T-helper 1 cell (primary cell): ENCODE measurements at places on chromosomes 16 and 17.

- DNase-seq, result no peak
Observed at GRCh38 chr16:50400967-50401348, 32.2 kb upstream of the BRD7 start.

- DNase-seq, result no peak
Observed at GRCh38 chr17:51948128-51948527, 210.4 kb downstream of the CA10 start.

- no peak for DNase-seq
Observed at GRCh38 chr16:78096386-78096785, 3.1 kb upstream of the WWOX start.

GRCh38 chr16:51524555-51525373 lies 373.7 kb upstream of the SALL1 start:
- no peak for DNase-seq

- DNase-seq, result no peak
Observed at GRCh38 chr16:54487933-54488332, 201.3 kb upstream of the IRX3 start.

- no peak for DNase-seq
Observed at GRCh38 chr17:42392692-42393415, 4.6 kb upstream of the STAT3 start.

- no peak for DNase-seq
Observed at GRCh38 chr17:13337864-13338371, 263.8 kb downstream of the HS3ST3A1 start.

- DNase-seq, result no peak
Observed at GRCh38 chr16:59701963-59702930, 968.1 kb upstream of the GOT2 start.

GRCh38 chr16:82070656-82071369 lies 35.8 kb downstream of the HSD17B2 start:
- DNase-seq, result no peak

- DNase-seq, result no peak
Observed at GRCh38 chr16:84874553-84874952, 54.8 kb downstream of the CRISPLD2 start.

DNA sequence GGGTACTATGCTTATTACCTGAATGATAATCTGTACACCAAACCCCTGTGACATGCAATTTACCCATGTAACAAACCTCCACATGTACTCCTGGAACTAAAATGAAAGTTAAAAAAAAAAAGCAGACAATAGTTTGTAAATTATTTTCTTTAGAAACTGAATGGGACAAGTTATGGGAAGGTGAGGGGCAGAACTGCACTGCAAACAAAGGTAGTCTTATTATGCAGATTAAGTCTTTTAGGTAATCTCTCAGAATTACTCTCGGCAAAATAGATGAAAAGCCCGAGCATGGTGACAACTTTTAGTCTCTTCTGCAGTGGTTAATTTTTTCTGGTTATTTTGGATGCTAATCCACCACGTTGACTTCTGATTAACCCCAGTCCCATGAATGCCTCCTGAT lies 25.5 kb downstream of the LDAF1 start:
- no peak for DNase-seq

DNA sequence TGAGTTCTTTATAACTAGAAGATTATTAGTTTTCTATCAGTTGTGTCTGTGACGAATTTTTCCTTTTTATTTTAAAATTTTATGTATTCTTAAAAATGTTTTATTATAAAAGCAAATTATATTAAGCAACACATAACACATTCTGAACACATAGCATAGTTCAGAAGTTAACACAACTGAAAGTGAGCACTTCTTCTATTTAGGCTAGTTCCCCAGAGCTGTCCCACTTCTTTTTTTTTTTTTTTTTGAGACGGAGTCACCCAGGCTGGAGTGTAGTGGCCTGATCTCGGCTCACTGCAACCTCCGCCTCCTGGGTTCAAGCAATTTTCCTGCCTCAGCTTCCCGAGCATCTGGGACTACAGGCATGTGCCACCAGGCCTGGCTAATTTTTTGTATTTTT lies 37.7 kb upstream of the ALDH3A2 start:
- no peak for DNase-seq

DNA sequence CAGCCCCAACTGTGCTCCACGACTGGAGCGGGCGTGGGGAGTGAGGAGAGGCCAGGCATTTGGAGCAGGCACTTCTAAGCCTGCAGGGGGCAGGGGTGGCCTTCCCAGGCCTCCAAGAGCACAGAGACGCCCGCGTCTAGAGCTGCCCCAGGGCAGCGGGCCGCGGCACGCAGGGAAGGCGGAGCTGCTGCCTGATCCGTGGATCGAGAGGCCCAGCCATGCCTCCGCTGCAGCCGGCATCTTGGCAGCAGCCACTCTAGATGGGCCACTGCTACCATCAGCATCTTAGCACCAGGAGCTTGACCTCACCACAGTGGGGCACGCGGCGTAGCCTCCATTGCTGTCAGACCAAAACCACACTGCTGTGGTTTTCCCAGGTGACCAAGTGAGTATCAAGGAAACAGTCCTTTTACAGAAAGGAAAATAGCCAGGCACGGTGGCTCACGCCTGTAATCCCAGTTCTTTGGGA lies 20.4 kb upstream of the WDR45B start:
- peak; percentile 20 for DNase-seq

DNA sequence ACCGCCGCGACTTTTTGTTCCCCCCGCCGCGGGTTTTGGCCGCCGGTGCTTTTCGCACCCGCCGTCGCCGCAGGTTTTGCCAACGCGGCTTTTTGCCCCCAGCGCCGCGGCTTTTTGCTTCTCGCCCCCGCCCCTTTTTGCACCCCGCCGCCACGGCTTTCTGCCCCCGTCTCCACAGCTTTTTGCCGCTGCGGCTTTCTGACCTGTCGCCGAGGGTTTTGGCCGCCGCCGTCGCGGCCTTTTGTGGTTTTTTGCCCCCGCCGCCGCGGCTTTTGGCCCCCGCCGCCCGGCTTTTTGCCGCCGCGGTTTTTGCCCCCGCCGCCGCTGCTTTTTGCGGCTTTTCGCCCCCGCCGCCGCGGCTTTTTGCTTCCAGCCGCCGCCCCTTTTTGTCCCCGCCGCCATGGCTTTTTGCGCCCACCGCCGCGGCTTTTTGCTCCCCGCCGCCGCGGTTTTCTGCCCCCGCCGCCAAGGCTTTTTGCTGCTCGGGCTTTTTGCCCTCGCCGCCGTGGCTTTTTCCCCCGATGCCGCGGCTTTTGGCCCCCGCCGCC lies 151.1 kb downstream of the KCNJ18 start:
- DNase-seq, result no peak

DNA sequence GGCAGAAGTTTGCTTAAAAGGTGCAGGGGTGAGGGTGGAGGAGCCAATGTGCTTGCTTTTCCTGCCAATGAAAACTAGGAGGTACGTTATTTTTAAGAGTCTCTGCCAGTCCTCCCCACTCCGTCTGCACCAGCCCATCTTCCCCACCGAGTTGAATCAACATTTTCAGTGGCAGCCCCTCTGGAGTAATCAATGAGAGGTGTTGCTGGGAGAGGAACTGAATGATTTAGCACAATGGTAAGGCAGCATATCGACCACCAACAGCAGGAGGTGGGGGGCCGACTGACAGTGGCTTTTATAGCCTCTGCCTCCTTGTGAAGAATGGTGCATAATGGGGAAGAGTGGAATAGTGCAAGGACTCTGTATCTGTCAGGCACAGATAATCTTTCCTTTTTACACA lies 1465.0 kb upstream of the GOT2 start:
- DNase-seq, result no peak

GRCh38 chr17:7295230-7296180 lies 1.1 kb upstream of the YBX2 start:
- no peak for DNase-seq

DNA sequence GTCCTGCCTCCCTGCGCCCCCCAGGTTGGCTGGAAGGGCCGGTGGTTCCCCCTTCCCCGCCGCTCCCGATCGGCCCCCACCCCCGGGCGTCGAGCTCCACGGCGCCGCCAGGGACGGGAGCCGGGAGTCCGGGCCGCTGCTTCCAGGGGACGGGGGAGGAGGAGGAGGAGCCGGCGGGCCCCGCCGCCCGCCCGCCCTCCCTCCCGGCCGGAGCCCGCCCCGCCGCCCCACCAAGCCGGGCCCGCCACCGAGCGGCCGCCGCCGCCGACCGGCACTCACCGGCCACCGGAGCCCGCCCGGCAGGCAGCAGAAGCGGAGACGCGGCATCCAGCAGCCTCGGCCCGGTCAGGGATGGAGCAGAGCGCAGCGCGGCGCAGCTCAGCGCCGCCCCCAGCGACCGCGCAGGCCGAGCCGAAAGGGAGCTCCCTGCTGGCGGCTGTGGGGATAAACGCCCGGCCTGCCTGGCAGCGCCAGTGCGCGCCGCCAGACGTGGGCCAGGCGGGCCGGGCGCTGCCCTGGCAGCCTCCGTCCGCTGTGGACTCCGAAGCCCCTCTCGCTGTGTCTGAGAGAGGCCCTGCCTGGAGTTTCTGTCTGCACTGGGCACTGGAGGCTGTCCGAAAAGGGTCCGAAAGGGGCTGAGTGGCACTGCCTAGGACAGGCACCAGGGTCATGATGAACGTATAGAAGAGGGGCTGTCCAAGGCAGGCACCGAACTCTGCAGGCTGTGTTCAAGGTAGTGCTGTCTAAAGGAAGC lies at the start of gene MYO18A:
MYO18A (minus strand) TSS at position 365 of the 754 bp plus-strand sequence. CDS start 13,458 bp downstream, outside the sequence.
- peak; percentile 55 for DNase-seq

DNA sequence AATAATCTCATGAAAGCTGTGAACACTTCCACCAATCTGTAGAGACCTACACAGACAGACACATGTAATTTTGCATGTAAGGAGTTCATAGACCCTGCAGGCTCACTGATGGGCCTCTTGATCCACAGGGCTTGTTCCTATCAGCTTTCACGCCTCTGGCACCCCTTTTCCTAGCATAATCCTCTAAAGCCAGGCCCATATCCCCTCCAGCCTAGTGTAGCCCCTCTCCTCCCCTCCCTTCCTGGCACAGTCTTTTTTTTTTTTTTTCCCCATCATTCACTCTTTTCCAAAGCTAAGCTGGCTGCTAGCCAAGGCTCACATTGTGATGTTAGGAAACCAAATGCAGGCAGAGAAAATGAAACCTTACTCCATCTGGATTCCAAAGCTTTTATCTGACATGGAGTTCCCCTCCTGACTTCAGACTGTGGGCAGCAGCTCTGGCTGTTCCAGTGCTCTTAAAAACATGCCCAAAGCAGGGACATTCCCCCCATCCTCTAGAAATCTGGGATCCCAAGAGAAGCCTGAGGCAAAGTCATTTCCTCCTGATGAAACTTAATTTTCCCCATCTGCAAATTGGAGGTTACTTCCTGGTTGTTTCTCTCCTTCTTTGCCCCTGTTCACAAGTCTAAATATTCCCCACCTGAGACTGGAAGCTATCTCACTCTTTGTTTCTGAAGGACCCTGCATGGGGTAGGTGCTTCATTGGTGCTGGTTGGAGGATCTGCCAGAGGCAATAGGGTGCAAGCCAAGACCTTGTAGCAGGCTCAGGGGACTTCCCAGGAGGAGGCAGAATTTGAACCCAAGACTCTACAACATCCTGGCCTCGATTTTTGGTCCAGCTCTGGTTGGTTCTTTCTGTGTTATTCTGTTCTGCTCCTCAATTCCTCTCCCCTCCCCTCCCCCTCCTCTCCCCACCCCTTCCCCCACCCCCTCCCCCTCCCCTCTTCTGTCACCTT lies 9.9 kb upstream of the CCL5 start:
- DNase-seq, result no peak

DNA sequence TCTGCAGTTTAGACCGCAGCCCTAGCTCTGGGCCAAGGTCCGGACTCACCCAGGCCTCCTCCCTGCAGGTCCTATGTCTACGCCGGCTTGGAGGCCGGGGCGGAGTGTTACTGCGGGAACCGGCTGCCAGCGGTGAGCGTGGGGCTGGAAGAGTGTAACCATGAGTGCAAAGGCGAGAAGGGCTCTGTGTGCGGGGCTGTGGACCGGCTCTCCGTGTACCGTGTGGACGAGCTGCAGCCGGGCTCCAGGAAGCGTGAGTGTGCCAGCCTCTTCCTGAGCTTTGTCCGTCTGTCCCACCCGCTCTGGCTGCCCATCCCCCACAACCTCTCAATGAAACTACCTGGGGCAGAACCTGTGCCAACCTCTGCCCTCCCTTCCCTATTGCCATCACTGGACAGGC lies 20.1 kb downstream of the WSCD1 start:
- DNase-seq, result no peak

- DNase-seq, result no peak
Observed at GRCh38 chr16:89565256-89565505, 4.7 kb downstream of the RPL13 start.

DNA sequence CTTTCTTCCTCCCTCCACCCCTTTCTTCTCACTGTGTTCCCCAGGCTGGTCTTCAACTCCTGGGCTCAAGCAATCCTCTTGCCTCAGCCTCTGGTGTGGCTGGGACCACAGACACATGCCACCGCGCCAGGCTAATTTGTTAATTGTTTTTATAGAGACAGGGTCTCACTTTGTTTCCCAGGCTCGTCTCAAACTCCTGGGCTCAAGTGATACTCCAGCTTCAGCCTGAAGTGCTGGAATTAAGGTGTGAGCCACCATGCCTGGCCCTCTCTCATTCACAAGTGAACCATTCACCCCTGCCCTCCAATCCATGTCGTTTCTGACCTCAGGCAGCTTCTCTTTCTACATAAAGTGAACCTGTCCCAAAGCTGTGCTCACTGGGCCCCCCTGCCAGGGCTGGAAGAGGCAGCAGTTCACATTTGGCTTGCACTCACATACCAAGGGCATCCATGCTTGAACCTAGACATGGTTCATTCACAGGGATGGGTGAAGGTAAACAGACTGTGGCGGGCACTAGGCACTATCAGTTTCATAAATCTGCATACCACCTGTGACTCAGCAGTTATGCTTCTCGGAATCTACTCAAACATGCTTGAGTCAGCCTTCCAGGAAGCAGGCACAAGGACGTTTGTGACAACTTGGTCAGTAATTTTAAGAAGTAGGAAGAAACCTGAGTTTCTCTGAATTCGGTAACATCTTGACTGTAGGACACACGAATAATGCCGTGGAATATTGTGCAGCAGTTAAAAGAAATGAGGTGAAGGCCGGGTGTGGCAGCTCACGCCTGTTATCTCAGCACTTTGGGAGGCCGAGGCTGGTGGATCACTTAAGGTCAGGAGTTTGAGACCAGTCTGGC lies 6.0 kb upstream of the RNF213 start:
- peak; percentile 97 for DNase-seq

DNA sequence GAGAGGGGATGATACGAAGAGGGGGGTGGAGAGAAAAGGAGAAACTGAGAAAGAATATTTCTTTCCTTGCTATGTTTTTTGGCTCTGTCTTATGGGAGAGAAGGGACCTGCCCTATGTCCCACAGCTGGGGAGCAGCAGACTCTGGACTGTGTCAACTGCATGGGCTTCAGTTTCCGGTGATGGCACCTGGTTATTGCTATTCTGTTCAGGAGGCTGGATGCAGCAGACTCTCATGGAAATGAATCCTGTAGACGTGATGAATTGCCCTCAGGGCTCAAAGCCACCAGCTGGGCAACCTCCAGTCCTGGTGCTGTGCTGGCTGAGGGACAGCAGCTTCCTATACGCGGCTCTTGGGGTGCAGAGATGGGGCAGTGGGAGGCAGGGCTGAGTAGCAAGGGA lies 121.2 kb downstream of the HAPSTR1 start:
- DNase-seq, result no peak
